Right ventricle myocardium inferior (tissue), 1 donor: ENCODE measurements at places on chromosomes 5 and 9. TPM values are rescaled to one million over a fixed set of nuclear protein-coding genes. Genes with fewer than 3 reads are reported as not detected.

The EIF4E1B gene
- total RNA-seq, result not detected

The DNAJC25 gene
- 5.4 TPM for total RNA-seq

The FOXD4L6 gene
- total RNA-seq, result not detected

The WNT8A gene
- total RNA-seq, result not detected

The FAM153A gene
- 1.4 TPM for total RNA-seq

The FUT7 gene
- total RNA-seq, result 0.11 TPM

The CENPK gene
- 2.0 TPM for total RNA-seq
